ENCODE measurements at places on chromosomes 7 and 10. TPM values are rescaled to one million over a fixed set of nuclear protein-coding genes. Genes with fewer than 3 reads are reported as not detected.

Gene KIAA1217
- polyA plus RNA-seq, result 13.3 TPM

Gene ZP3
- 2.5 TPM for polyA plus RNA-seq

Gene HTR5A
- not detected for polyA plus RNA-seq

Gene TAC1
- not detected for polyA plus RNA-seq

Gene LYZL2
- not detected for polyA plus RNA-seq

Gene SEM1
- 34.9 TPM for polyA plus RNA-seq
